NCI-H774 (cell line): ENCODE measurements at places on chromosomes 1 and 21.

DNA sequence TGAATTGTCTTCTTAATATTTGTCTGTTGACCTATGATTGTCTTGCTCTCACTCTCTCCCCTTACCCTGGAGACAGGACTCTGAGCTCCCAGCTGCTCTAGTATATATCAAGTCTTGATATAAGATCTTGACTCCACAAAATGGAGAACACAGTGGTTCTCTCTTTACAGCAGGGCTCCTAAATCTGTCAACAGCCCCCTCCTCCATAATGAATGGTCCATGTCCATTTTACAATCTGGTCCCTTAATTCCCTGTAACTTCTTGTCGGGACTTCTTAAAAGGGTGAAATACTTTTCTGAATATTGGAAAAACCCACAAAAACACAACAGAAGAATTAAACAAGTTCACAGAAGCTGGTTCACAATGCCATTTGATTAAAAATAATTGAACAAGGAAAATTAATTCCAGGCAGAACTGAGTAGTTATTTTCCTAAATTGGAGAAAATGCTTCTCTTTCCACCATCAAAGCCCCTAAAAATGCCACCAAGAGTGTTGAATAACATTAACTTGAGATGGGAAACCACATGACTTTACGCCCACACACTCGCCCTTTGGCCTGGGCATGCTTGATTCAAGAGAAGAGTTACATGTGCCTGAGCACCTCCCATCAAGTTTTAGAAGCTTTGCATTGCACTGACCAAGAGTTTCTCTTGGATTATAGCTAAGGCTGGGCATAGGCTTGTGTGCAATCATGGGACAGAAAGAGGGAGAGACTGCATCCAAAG, 109.8 kb downstream of the TOMM20 start:
- no peak for DNase-seq

GRCh38 chr1:174791863-174792262, 207.9 kb upstream of the CACYBP start:
- no peak for DNase-seq

DNA sequence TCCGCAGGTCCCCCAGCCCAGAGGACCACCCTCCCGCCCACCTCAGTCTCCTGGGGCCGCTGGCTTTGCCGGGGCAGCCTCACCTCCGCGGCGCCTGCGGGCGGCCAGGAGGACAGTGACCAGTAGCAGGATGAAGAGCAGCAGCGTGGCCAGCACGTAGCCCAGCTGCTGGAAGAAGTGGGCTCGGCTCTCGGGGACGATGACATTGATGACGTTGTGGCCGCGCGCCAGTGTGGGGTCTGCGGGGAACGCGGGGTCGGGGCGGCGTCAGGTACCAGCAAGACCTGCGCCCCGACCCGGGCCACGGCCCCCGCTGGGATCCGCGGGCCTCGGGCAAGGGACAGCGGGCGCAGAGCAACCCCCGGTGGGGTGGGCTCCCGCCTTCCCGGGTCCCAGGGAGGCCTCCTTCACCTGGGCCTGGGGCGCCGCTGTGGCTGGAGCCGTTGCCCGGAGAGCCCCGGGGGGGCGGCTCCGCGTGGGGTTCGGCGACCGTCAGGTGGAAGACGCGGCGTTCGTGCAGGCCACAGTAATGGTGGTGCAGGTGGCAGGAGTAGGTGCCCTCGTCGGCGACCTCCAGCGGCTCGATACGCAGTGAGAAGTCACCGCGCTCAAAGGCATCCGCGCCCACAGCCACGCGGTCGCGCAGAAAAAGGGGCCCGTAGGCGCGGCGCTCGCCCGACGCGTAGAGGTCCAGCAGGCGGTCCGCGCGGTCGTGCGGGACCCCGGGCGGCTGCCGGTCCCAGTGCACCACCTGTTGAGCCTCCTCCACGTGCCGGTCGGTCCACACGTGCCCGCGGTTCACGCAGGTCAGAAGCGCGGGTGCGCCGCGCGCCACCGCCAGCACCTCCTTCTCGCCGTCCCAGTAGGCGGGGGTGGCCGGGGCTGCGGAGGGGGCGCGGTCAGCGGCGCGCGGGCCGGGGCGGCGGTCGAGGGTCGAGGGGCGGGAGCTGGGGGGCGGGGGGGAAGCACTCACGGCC, 3.8 kb downstream of the MXRA8 start:
- no peak for DNase-seq

DNA sequence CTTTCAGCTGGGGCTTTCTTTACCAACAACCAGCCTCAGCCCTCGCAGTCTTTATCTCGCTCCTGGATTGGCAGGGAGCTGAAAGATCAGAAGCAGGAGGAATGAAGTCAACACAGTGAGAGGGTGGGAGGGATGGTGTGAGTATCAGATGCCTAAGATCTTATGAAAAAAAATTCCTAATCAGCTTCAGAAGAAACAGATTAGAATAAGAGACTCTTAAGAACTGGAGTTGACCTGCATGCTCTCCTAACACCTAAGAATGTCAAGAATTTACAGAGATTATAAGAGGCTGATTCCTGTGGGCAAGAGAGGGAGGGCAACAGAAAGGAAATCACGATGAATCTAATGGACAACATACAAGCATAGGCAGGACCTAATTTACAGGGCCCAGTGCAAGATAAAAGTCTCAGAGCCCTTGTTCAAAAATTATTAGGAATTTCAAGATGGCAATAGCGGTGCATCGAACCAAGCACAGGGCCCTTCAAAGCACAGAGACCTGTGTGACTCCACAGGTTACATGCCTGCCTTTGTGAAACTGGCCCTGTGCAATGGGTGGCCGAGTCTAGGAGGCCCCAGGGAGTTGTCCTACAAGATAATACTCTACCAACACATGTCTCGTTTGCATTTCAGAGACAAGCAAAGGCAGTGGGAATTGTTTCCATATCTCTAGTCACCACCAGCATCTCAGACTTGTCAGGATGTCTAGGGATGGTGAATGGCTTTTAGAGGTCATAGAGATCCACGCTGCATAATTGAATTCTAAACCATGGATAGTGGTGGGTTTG, 65.3 kb upstream of the PPP2R5A start:
- DNase-seq = no peak

DNA sequence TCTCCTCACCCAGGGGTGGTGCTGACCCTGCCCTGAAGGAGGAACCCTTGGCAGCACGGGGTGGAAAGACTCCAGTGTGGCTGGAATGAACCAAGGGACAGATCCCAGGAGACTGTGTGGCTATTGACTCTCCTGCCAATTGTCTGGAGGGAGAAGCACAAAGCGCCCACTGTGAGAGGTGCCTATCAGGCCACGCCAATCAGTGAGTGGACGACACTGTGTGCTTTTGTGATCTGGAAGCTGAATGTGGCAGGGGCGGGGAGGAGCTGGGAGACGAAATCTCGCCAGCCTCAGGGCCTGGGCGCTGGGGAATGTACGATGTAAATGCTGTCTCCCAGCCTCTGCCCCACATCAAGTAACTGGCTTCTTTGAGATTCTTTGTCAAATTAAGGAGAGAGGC, 167.1 kb downstream of the ZBTB18 start:
- DNase-seq = no peak

- no peak for DNase-seq
Observed at GRCh38 chr1:42164551-42165420, at the start of gene GUCA2A. TSS of gene GUCA2A (minus strand) at chr1:42164745. CDS start at chr1:42164712, 33 bp downstream.

- no peak for DNase-seq
Observed at GRCh38 chr1:223183268-223183862, 40.3 kb upstream of the TLR5 start.

GRCh38 chr1:17306407-17306806, 1.6 kb upstream of the PADI4 start:
- no peak for DNase-seq

DNA sequence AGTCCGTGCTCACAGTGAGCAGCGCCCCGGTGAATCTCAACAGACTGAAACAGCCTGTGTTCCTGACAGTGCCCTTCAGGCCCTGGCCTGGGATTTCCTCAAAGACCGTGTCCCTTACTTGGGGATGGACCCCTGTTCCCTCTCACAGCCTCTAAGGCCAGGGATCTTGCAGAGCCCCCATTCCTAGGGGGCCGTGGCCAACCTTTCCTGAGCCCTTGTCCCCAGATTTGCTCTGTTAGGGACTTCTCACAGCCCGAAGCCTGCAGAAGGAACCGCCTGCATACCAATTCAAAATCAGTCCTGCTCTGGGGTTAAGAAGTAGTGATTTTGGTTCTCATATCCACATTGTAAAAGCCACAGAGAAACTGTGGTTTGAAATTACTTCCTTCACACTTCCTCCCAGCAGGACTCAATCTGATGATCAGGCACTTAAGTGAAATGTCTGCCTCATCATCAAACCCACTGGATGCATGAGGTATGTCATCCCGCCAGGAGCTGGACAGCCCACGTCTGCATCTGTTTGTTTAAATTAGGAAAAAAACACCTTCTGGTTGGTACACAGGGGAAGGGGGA, 14.9 kb downstream of the ABCA4 start:
- no peak for DNase-seq
